ENCODE measurements at places on chromosomes 1 and 21.
A peak's percentile ranks its signal among the peaks of the same experiment; 100 is the strongest.

- DNase-seq: no peak
- no peaks in the 10 kb centered on the region for H3K36me3 ChIP-seq
- H3K27me3 ChIP-seq: no peaks in the 10 kb centered on the region
- H3K27ac ChIP-seq: no peak overlapping the region
- no peak overlapping the region for H3K4me3 ChIP-seq
- H3K4me1 ChIP-seq: peaks cover 10% of the 10 kb centered on the region
Observed at GRCh38 chr21:42624936-42625335, 28.5 kb upstream of the PDE9A start.

DNA sequence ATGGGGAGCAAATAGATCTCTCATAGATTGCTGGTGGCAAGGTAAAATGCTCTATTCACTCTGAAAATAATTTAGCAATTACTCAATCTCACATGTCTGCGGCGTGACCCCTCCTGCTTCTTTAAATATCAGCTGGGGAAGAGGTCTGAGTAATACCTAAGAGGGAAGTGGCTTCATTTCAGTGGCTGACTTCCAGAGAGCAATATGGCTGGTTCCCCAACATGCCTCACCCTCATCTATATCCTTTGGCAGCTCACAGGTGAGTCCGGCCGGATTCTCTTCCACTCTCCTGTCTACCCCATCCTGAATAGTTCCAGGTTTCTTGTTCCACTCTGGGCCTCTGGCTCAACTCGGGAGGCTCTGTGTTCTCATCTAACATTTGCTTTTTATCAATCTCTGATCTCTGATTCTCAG, at the start of gene SLAMF7:
Gene SLAMF7, plus strand, starts transcription at position 150 of the 414 bp plus-strand sequence. Its CDS starts 55 bp downstream, at position 205.
- H3K36me3 ChIP-seq: no peaks in the 10 kb centered on the region
- DNase-seq: no peak
- H3K27ac ChIP-seq: peak within 1 kb of the TSS; percentile 39
- H3K4me1 ChIP-seq: no peaks in the 10 kb centered on the region

DNA sequence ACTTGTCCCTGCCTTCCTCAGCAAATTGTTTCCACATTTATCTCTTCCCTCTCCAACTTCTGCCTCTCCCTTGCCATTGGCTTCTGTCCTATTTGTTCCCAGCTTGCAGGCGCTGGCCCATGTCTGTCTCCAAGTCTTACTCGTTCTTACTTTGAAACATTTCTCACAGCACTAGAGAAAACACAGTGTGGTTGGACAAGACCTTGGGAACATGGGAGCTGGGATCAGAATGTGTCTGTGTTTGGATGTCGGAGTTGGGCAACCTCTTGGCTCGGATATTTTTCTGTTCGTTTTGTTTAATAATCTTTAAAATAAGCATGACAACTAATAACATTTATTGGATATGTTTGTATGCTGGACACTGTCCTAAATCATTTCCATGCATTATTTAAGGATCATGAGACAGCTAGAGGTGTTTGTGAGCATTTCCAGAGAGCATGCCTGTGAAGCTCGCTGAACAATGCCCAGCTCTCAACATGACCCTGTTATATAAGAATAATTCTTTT, 5.9 kb upstream of the BRWD1 start:
- H3K4me1 ChIP-seq: peaks cover 6% of the 10 kb centered on the region
- no peak overlapping the region for H3K4me3 ChIP-seq
- no peak overlapping the region for H3K27ac ChIP-seq
- no peaks in the 10 kb centered on the region for H3K27me3 ChIP-seq

GRCh38 chr1:21439345-21439720, 604 bp upstream of the NBPF3 start:
- H3K27me3 ChIP-seq: no peaks in the 10 kb centered on the region
- peaks cover 6% of the 10 kb centered on the region for H3K4me1 ChIP-seq
- H3K27ac ChIP-seq: no peak overlapping the region
- H3K4me3 ChIP-seq: peak overlapping the region; percentile 79
- DNase-seq: no peak

GRCh38 chr1:109371341-109371739, 26.4 kb downstream of the SORT1 start:
- H3K4me1 ChIP-seq: no peaks in the 10 kb centered on the region
- H3K27me3 ChIP-seq: no peaks in the 10 kb centered on the region
- H3K4me3 ChIP-seq: no peak overlapping the region
- DNase-seq: no peak
- H3K36me3 ChIP-seq: no peaks in the 10 kb centered on the region

- no peak overlapping the region for H3K27ac ChIP-seq
- peak; percentile 40 for DNase-seq
- H3K4me3 ChIP-seq: peak overlapping the region; percentile 25
- H3K36me3 ChIP-seq: no peaks in the 10 kb centered on the region
- H3K27me3 ChIP-seq: no peaks in the 10 kb centered on the region
- H3K4me1 ChIP-seq: peaks cover 8% of the 10 kb centered on the region
Observed at GRCh38 chr1:23837908-23838307, 12.7 kb upstream of the HMGCL start.

DNA sequence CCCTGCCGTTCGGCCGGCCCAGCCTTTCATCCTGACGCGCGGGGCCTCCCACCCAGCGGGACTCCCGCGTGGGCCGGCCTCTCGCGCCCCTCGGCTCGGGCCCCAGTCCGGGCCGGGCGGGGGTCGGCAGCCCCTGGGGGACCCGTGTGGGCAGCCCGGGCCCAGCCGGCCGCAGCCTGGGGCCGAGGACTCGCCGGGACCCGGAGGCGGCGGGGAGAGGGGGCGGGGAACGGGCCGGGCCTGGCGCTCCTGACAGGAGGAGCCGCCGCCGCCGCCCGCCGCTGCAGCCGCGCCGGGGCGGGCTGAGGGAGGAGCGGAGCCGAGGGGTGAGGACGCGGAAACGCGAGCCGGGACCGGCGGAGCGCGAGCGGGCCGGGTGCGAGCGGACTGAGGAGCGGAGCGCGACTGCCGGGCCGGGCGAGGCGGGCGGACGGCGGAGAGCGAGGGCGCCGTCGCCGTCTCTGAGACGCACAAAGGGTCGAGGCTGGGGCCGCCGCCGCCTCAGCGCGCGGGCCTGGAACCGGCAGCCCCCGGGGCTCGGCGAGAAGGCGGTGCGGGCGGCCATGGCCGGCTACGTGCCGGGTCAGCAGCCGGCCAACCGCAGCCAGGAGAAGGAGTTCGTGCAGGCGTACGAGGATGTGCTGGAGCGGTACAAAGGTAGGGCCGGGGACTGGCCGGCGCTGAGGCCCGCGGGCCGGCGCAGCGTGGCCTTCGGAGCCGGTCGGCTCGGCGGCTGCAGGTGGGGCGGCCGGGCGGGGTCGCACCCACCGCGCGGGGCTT, 79.1 kb downstream of the NDUFS5 start:
- H3K4me1 ChIP-seq: peaks cover 15% of the 10 kb centered on the region
- no peaks in the 10 kb centered on the region for H3K36me3 ChIP-seq
- H3K27ac ChIP-seq: peak overlapping the region; percentile 85
- peak; percentile 66 for DNase-seq
- H3K27me3 ChIP-seq: no peaks in the 10 kb centered on the region
- peak overlapping the region; percentile 74 for H3K4me3 ChIP-seq

DNA sequence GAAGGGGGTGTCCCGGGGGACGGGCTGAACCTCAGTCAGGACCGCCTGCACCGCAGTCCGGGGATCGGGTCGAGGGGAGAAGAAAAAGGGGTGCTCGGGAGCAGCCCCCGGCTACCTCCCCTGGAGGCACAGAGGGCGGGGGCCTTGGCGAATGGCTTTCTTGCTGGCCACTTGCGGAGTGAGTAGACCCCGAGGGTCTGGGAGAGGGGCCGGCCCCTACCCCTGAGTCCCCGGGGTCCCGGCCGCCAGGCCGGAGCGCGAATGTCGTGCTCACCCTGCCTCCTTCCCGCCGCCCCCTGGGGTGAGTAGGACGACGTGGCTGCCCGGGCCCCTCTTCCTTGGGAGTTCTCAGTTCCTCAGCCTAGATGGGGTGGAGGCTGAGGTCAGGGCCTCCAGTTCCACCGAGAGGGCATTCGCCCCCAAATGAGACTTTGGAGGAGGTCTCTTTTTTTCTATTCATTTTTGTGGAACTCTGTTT, 113.0 kb downstream of the OSBPL9 start:
- peaks cover 20% of the 10 kb centered on the region for H3K4me1 ChIP-seq

- peaks cover 58% of the 10 kb centered on the region for H3K4me1 ChIP-seq
- H3K27ac ChIP-seq: peak overlapping the region; percentile 91
- no peak for DNase-seq
- H3K4me3 ChIP-seq: peak overlapping the region; percentile 83
Observed at GRCh38 chr1:2229911-2230731, 2.0 kb downstream of the SKI start.

DNA sequence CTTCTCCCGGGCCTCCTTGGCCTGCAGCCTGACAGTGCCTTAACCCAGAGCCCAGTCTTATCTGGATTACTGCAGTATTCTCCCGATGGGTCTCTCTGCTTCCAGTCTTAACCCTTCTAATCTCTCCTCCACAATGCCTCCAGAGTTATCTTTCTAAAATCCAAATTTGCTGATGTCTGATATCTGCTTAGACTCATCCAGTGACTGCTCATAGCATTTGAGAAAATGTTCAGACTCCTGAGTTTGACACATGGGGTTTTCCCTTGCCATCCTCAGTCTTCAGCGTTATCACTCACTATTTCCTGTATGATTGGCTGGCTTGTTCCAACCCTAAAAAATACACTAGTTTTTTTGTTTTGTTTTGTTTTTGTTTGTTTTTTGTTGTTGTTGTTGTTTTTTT, 102.0 kb downstream of the FMN2 start:
- no peaks in the 10 kb centered on the region for H3K36me3 ChIP-seq
- no peak for DNase-seq
- H3K27ac ChIP-seq: no peak overlapping the region

All from liver (tissue), 10 donors.